GM04503 (cell line): ENCODE measurements at places on chromosomes 7 and 10.
A peak's percentile ranks its signal among the peaks of the same experiment; 100 is the strongest.

- DNase-seq = no peak
Measured at GRCh38 chr7:2517678-2518507, 1.7 kb upstream of the LFNG start.

GRCh38 chr7:36565792-36566356 lies 158.4 kb downstream of the AOAH start:
- DNase-seq = no peak

DNA sequence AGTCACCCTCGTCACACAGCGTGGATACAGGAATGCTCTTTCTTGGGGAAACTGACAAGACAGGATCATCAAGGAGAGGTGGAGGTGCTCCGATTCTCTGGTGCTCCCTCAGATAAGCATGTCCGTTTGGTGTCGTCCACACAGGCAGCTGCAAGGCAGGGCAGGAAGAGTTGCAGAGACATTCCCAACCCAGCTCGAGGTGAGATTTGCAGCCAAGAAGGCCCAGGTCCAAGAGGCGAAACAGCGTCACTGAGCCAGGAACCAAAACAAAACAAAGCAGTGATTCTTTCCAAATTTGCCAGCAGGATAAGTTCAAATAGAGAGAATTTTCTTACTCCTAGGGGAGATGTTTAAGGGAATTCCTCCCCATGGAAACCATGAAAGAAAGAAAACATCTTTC lies 386.5 kb upstream of the PFKP start:
- no peak for DNase-seq

DNA sequence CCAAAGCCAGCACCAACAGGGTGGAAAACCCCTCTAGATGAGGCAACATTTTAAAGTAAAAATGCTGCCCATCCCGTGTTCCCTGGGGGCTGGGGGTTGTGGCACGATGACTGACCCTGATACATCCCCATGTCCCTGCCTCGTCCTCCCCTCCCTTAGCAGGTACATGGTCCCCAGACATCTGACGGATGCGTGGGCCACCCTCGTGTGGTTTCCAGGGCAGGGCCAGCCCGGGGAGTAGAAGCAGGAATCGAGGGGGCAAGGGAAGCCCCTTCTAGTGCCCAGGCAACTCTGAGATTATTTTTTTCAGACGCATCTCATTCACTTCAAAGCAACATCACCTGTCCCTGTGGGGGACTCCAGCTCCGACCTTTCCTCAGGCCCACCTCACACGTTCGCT lies 3.5 kb downstream of the TMEM130 start:
- DNase-seq = no peak

DNA sequence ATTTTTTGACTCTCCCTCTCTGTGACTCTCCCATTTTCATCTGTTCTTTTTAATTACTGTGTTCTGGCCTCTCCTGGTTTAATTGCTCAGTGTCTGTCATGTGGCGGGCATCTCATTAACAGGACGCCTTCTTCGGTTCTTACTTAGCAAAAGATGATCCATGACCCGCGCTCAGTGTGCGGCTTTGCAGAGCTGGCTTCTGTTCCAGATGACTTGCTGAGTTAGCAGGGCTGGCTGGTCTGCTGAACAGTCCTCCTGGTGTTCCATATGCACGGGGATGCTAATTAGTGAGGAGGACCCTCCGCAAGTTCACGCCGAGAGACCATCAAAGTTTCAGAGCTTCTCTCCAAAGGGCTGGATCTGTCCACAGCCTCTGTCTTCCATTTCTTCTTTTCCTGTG lies 258.6 kb upstream of the MKI67 start:
- DNase-seq = no peak

DNA sequence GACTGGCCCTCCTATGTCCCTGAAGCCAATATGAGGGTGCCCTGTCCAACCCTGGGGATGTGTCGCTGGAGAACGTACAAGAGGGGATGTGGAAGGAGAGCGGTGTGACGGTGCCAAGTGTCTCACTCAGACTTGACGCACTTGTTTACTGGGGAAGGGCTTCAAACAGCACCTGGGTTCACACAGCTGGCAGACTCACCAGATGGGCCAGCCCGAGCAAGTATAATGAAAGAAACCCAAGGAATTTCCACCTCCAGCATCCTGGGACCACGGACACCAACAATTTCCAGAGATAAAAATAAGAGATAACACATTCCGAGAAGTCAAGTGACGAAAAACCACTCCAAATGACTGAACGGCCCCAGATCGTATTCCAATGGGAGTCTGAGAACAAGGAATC lies 5.3 kb downstream of the ATP5MF start:
- DNase-seq = no peak

- DNase-seq = no peak
Measured at GRCh38 chr10:62616885-62617590, 187.5 kb upstream of the ADO start.

DNA sequence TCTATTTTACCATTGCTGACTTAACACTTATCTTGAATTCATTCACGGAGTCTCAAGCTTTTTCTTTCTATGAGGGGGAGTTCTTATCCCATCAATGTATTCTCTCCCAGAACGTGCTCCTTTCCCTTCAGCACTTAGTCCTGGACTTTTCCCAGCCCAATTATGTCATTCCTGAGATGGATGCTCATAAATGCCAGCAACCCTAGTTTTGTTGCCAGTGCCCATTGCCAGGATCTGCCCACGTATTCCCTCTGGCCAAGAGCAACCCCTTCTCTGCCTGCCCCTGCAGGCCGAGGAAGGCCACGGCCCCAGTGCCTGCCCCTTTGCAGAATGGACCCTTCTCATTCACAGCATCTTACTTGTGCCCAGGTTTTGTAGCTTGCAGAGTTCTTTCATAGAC lies 67.4 kb upstream of the PPP1R3C start:
- no peak for DNase-seq

DNA sequence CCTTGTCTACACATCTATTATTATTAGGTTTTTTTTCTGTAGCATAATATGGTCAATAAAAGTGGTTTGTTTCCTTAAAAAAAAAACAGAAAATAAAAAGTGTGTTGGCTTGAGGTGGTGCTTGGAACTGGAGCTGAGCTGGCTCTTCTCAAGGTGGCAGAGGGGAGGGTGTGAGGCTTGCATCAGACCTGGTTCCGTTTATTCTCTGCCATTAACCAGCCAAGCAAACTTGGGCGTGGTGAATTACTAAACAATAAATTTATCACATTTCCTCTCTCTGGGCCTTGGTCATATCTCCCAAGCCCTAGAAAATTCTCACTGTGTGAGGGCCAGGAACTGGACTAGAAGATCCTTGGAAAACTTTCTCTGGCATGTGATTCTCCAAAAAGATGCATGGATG lies 427.5 kb upstream of the MKI67 start:
- no peak for DNase-seq

- DNase-seq = peak; percentile 80
Measured at GRCh38 chr7:81111358-81111757, 192.5 kb upstream of the SEMA3C start.

GRCh38 chr7:74121401-74122249 lies 38.0 kb downstream of the LIMK1 start:
- DNase-seq = no peak

- DNase-seq = no peak
Measured at GRCh38 chr10:75439811-75440210, 8.4 kb downstream of the LRMDA start.

DNA sequence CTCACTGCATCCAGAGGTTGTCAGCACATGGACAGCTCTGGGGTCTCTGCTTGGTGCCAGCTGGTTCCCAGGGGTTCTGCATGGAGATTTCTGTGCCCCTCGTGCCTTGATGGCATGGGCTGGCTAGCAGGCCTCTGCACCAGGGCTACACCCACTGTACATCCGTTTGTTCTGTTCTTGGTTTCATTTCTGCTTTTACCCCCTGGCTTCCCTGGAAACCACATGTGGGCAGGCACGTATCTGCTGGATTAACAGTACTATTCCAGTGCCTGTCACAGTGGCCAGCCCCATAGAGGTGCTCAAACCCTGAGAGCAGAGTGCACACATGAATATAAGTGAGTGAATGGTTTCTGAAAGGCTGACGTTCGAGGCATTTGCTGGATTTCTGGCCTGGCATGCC lies 207.2 kb upstream of the GPR26 start:
- DNase-seq = no peak

- peak; percentile 90 for DNase-seq
Measured at GRCh38 chr7:15461576-15461975, 100.2 kb downstream of the AGMO start.

DNA sequence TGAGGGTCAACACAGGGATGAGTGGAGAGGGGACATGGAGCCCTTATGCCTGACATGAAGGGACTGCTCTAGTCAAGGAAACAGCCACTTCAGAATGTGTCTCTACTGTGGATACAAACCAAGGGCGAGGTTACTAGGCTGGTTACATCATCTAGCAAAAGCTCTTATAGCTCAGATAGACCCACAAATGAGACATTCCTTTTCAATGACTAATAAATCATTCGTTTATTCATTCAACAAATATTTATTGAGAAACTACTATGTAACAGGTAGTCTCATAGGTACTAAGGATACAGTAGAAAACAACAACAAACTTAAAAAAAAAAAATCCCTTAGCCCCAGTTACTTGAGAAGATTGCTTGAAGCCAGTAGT lies 219.5 kb downstream of the KIAA1217 start:
- DNase-seq = peak; percentile 64

- DNase-seq = no peak
Measured at GRCh38 chr7:135645296-135645904, 16.9 kb upstream of the STMP1 start.

DNA sequence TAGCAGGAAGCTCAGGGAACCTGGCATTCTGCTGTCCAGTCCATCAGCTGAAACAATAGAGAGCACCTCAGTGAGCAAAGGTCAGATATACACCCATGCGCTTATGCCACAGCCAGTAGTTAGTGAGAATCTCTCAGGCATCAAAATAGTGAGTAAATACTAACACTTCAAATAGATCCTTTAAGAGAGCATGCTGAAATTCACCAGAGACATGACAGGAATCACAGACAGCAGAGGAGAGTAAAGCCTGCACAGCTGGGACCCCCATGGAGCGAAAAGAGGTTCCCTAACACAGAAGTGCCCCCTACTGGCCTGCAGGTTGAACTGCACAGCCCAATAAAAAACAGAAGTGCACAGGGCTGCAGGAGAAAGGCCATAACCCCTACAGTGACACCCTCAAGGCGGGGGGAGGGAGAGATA lies 57.6 kb upstream of the ANTXRL start:
- DNase-seq = no peak

- peak; percentile 86 for DNase-seq
Measured at GRCh38 chr10:115857856-115858255, 415.1 kb downstream of the GFRA1 start.

- DNase-seq = peak; percentile 4
Measured at GRCh38 chr10:67520924-67521520, 175.0 kb downstream of the CTNNA3 start.

DNA sequence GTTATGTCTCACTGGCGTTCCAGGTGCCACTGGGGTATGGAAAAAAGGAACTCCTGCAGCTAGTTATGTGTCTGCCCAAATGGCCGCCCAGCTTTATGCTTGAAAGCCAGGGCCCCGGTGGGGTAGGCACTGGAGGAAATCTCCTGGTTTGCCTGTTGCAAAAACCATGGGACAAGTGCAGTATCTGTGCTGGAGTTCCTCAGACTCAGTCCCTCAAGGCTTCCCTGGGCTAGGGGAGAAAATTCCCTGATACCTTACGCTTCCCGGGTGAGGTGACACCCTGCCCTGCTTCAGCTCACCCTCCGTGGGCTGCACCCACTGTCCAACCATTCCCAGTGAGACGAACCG lies 90.3 kb upstream of the CDK6 start:
- no peak for DNase-seq

DNA sequence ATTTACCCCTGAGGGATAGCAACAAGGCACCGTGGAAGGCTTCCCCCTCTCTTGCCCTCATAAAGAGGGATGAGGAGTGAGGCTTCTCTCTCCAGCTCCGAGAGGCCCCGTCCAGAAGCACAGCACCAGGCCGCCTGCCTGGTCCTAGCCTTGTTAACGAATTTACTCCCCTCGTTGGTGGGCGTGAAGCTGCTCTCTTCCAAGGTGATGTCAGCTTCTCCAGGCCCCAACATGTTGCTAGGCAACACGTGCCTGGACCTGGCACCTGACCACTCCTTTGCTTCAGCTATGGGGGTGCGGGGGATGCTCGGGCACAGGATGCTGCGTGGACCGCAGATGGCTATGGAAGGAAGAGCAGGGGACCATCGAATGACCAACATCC lies 135.2 kb upstream of the MGMT start:
- no peak for DNase-seq

GRCh38 chr7:16698200-16698905 lies 52.4 kb downstream of the BZW2 start:
- DNase-seq = no peak

DNA sequence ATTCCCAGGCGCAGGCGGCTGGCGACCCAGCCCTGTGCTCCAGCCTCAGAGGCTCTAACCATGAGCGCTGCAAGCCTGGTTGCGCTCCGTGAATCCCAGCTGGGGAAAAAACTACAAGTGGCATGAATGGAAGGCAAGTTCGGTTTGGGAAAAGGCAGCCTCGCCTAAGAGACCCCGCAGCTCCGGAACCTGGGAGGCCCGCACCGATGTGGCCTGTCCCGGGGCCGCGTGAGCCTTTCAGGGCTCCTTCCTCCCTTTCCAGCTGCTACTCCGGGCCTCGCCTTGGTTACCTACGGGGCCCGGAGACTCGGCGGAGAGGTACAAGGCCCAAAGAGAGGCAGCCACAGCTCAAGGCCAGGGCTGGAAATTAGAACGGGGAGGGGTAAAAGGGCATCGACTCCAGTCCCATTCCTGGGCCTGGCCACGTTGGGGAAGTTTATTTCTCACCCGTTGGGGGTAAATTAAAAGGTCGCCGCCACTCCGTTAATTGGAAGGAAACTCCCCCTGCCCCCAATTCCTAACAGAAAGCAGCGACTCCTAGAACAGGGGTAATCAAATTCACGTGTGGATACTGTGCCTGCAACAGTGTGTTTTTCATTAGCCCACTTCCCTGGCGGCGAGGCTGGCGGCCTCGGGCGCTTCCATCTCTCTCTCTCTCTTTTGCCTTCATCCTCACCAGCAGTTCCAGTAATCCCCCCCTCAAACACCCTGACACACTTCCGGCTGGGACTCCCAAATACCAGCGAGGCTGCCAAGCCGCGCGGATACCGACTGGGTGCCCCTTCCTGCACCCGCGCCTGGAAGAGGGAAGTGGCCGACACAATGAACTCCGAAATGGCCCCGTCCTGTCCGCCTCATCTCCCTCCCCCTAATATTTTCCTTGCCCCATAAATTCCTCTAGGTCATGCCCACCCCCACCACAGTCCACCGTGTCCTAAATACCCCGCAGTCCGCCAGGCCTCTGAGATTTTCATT lies 1.5 kb upstream of the HOXA9 start:
- no peak for DNase-seq

DNA sequence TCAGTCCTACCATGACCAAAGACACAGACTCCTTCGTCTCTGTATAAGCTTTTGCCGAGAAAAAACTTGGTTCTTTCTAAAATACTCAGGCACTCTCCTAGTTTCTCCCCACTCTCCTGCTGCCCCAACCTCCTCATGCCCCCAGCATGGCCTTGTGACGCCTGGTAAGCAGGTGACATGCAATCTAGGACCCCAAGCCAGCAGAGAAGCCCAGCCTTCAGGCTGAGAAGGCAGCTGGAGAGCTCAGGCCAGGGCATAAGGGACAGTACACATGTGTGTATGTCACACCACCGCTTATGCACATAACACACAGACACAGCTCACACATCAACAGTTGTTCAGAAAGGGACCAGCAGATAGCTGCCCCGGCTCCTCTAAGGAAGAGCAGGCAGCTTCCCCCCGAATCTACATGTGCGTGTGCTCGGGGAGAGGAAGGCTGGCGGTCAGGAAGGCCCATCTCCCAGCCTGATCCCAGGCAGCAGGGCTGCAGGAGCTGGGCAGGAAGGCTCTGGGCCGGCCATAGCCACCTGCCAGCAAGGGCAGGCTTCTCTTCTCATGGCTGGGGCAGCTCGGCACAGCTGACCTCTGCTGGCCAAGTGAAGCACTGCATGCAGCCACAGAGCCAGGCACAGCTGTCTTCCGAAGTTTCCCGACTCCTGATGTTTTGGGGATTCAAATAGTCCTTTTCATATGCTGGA lies 8.5 kb downstream of the DDX56 start:
- DNase-seq = no peak
